ENCODE measurements at places on chromosomes 11 and 22. TPM values are rescaled to one million over a fixed set of nuclear protein-coding genes. Genes with fewer than 3 reads are reported as not detected.

- DNase-seq = no peak
Observed at GRCh38 chr11:120258661-120259060, 18.7 kb downstream of the POU2F3 start.

NRXN2 gene
- total RNA-seq = 25.5 TPM

SHANK2 gene
- 0.20 TPM for total RNA-seq

DNA sequence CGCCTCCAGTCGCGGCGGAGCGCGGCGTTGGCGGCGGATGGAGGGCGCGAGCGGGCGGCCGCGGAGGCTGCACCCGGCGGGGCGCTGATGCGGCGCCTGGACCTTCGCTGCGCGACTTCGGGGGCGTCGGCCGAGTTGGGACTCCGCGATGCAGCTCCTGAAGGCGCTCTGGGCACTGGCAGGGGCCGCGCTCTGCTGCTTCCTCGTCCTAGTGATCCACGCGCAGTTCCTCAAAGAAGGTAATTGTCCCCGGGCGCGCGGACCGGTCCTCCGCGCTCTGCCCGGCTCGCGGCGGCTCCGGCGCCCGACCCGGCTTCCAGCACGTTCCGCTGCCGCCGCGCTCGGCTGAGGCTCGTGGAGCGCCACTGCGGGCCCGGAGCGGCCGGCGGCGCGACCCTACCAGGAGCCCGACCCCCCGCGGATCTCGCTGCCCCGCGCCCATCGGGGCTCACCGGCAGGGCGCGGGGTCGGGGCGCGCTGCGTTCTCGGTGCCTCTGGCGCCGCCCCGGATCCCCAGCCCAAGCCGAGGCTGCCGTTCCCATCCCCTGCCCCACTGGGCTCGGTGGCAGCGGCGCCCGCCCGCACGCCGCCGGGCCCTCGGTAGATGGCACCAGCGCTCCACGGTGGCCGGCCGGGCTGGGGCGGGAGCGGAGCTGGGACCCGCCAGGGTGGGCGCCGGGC lies 1251.2 kb downstream of the BRD1 start:
- DNase-seq = no peak

DNA sequence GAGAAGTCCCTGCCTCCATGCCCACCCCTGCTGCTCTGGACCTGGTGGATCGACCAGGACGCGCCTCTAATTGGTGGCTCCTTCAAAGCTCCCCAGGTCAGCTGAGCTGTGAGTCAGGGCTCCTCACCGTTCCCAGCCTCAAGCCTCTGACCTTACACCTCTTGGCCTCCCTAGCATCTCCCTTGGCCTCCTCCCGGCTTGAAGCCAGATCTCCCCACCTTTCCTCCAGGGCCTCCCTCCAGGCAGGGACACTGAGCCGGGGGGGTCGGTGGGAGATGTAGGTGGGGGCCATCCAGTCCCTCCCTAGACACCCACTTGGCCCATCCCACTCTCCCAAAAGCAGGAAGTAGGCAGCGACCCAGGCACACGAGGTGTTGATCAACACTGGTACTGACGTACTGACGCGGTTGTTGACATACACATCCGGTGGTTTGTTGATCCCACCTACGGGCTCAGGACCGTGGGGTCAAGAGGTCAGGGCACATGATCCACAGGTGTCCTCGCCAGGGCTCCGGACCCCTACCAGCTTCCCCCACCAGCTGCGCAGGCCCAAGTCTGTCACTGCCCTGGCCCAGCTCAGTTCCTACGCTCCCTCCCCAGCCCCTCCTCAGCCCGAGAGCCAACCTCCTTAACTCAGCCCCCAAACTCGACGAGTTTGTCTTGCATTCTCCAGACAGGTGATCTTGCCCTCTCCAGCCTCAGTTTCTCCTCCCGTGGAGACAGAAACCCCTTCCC lies 802 bp downstream of the ATG2A start:
- peak; percentile 53 for DNase-seq

INS gene
- total RNA-seq = not detected

MYBPC3 gene
- total RNA-seq = 0.60 TPM

GRCh38 chr22:38305471-38306448 lies 11.5 kb downstream of the CSNK1E start:
- DNase-seq = no peak

DNA sequence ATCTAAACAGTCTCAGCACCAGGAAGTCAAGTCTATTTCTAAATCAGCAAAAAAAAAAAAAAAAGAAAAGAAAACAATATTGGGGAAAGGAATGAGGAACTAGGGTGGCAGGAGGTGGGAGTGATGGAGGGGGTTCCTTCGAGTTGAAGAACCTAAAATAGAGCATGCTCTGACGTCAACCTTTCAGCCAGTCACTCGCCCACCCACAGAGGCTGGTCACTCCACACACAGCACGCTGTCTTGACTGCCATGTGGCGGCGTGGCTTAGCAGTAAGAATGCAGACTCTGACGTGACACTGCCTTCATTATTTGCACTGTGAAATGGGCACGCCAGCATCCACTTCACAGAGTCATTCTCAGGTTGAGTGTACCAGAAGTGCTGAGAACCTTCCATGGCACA lies 48.3 kb downstream of the LARGE1 start:
- DNase-seq = no peak

GRCh38 chr11:45332276-45332934 lies 46.3 kb upstream of the SYT13 start:
- peak; percentile 27 for DNase-seq

DNA sequence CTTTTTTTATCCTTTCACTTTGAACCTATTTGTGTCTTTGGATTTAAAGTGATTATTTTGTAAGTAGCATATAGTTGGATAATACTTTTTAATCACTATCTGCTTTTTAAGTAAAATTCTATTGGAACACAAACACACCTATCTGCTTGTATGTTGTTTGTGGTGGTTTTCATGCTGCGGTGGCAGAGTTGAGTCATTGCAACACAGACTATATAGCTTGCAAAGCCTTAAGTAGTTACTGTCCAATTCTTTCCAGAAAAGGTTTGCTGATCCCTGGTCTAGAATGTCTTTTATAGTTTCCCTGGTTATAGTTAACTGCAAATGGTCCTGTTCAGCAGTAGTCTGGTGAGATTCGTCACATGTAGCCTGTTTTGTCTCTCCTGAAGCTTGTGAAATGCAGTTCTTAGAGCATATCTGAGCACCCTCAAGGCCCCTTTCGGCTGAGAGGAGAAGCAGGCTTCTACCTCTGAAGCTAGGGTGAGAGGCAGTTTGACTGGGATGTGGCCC lies 21.5 kb downstream of the SHANK3 start:
- no peak for DNase-seq

GRCh38 chr22:39241794-39242594 lies 2.8 kb downstream of the PDGFB start:
- DNase-seq = no peak

HTR3B gene
- total RNA-seq = not detected

DNA sequence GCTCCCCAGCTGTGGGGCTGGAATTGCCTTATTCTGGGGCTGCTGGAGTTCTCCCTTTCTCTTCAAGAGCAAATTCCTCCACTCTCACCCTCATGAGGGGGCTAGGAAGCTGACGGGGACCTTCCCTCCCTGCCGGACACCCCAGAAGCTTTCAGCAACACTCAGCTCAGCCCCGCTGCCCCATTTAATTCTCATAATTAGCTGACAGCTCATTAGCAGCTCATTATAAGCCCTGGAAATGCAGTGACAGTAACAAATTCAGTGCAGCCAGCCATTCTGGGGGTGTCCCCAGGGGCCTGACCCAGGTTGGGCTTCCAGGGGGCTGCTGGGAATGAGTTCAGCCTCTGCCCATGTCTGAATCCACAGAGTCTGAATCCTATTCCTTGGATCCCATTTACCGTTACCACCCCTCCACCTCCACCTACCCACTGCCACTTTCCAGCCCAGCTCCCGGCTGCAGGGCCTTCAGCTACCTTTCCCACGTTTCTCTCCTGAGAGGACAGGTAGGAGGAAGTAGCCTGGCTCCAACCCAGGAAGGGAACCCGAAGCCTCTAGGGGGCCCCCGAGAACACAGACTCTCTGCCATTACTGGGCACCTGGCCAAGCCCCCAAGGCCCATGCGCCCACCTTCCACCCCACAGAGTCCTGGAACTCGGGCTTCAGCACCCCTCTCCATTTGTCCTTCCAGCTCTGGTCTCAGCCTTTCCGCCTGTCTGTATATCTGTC lies 101.7 kb upstream of the LMO1 start:
- no peak for DNase-seq

DNA sequence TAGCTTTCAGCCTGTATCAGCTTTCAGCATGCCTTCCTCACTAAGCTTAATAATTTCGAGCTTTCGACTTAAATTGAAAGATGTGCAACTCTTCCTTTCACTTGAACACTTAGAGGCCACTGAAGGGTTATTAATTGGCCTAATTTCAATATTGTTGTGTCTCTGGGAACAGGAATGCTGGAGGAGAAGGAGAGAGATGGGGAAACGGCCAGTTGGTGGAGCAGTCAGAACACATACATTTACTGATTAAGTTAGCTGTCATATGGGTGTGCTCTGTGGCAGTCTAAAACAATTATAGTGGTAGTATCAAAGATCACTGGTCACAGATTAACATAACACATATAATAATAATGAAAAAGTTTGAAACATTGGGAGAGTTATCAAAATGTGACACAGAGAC lies 106.2 kb downstream of the LRRC32 start:
- no peak for DNase-seq

GRCh38 chr11:65420979-65421793 lies 1.4 kb upstream of the NEAT1 start:
- DNase-seq = peak; percentile 92

GRCh38 chr11:106461839-106462545 lies 384.5 kb downstream of the AASDHPPT start:
- DNase-seq = no peak

ZNRF3 gene
- total RNA-seq = 24.3 TPM

- no peak for DNase-seq
Observed at GRCh38 chr11:85947431-85948272, 92.5 kb downstream of the CCDC83 start.

GRCh38 chr11:111967649-111968048 lies 30.5 kb downstream of the DIXDC1 start:
- DNase-seq = no peak

PAMR1 gene
- 7.7 TPM for total RNA-seq

GRCh38 chr11:8354622-8355415 lies 91.1 kb upstream of the LMO1 start:
- no peak for DNase-seq

DNA sequence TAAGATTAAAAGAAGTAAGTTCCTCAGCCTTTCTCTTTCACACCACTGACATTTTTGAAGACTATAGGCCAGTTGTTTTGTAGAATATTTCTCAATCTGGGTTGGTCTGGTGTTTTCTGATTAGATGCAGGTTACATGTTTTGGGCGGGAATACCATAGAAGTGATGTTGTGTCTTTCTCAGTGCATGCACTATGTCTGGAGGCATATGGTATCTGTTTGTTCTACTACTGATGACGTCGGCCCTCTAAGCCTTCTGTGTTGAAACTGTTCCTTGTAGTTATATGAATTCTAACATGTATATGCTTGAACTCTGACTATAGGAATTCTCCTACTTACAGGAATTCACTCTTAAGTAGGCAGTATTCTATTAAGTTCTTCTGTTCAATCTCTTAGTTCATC lies 21.6 kb downstream of the ZFTA start:
- no peak for DNase-seq

GDPD5 gene
- 93.8 TPM for total RNA-seq

GRCh38 chr11:7500251-7500650 lies 13.5 kb upstream of the PPFIBP2 start:
- DNase-seq = no peak

- DNase-seq = peak; percentile 12
Observed at GRCh38 chr11:16612566-16613261, 125.7 kb upstream of the C11orf58 start.

SART1 gene
- total RNA-seq = 72.3 TPM

DNA sequence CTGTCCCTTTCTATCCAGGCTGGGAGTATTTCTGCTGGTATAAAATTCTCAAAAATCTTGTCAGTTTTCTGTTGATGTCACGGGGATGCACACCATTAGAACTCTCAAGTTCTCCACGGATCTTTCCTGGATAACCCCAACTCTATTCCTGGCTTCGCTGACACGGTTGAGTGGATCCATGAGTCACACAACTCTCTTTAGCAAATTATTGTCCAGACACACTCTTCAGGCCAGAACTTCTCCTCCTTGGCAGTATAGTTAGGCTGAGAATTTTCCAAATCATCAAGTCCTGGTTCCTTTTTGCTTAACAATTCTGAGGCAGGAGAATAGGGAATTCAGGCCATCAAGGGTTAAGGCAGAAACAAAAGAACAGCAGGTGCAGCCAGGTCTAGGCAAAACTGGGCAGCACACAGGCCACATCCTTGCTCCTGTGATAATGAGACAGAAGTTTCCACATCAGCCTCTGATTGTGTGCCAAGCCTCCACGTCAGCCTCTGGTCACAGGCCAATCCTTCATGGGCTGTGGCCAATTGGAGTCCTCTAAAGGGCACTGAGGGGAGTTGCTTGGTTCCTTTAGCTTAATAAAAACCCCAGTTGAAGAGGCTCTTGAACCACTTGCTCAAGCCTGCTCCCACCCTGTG lies 5.7 kb upstream of the ACAT1 start:
- peak; percentile 86 for DNase-seq

APOBEC3H gene
- not detected for total RNA-seq

GRCh38 chr22:24161909-24162308 lies 19.4 kb upstream of the SUSD2 start:
- DNase-seq = no peak

LRRC74B gene
- 0.39 TPM for total RNA-seq

PANX1 gene
- 17.5 TPM for total RNA-seq

GRCh38 chr11:1126491-1126926 lies 31.2 kb upstream of the MUC5AC start:
- no peak for DNase-seq

DNA sequence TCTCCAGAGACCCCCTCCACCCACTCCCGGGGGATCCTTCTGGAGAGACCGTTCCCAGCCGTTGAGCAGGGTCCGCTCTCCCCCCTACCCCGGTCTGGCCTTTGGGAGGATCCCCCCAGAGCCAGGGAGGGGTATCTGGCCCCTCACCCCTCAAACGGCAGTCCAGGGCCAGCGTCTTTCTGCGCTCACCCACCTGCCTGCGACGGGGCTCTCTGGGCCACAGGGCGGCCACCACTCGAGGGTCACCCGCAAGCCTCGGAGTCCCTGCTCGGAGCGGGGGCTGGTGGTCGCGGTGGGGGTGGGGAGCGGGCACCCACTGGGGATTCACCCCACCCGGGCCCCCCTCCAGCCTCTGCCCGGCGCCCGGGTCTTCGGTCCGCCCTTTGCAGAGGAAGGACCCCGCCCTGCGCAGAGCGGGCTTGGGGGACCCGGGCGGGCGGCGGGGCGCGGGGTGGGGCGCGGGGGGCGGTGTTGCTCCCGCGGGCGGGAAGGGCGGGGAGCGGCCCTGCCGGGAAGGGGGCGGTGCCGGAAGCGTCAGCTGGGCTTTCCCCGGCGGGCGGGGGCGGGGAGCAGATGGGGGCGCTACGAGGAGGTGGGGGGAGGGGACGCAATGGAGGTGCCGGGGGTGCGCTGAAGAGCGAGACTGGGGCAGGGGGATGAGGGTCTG lies 16.6 kb downstream of the CRELD2 start:
- peak; percentile 78 for DNase-seq

DNA sequence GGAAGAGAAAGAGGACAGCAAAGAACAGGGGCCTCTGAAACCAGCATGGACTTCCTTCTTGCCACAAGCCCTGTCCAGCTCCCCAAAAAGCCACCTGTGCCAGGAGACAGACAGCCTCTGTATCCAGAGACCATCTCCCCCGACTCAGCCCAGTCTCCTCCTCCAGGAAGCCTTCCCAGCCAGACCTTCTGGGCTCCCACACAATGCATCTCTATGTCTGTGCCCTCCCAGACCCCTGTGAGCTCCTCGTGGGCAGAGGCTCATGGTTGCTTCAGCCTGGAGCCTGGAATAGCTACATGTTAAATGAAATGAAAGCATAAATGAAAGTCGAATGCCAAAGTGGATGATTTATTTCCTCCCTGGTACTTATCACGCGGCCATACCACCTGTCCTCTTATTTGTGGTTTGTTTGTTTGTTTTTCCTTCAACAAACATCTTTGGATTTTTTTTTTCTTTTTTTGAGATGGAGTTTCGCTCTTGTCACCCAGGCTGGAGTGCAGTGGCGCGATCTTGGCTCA lies 7.3 kb upstream of the ARAP1 start:
- DNase-seq = no peak

All from tibial nerve (tissue), 4 donors.